ENCODE measurements at places on chromosomes 11 and 22.

- DNase-seq = no peak
Measured at GRCh38 chr11:1835671-1836010, 851 bp downstream of the SYT8 start.

DNA sequence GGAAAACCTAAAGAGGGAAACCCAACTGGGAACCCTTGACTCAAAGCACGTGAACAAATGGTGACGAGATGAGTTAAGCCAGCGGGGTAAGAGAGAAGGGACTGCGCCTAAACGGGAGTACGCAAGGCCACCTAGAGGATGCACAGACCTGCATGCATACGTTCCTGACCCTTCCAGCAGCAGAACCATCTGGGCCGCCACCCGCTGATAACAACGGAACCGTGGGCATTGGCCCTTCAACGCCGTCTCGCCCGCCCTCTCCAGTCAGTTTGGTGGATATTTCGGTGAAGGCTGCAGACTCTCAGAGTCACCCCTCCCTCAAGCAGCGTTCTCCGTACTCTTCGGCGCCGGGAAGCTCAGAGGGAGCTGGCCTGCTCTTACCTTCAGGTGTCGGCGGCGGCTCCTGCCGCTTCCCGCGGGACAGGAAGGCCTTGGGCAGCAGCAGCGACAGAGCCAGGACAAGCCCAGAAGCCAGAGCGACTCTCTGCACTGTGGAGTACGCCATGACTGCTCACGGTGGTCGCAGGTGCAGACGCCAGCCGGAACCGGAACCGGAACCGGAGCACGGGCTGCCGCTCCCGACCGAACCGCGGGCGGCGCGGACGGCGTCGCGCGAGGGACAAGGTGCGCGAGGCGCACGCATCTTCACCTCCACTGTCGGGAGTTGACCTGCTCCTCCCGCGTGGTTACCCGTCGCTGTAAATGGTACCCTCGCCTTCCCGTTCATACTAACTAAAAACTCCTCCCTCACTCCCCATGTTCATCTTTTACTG lies at the start of gene RIC3:
Gene RIC3 (minus strand): TSS at position 541 of the 773 bp plus-strand sequence. CDS start 36 bp downstream, at position 505.
- DNase-seq = peak; percentile 89

DNA sequence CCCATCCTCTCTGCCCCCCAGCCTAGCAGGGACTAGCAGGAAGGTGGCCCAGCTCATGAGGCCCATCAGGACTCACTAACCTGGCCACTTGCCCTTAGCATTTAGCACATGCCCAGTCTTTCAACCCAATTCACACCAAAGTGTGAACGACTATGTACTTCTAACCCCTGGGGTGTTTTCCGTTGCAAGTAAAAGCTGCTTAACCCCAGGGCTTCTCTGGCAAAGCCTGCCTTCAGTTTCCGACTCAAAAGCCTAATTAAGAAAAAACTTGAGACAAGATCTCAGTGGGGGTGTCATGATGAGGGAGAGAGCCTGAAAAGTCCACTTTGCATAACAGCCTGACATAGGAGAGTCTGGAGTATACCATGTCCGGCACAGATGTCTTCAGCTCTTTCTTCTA lies 347.8 kb downstream of the MN1 start:
- no peak for DNase-seq

DNA sequence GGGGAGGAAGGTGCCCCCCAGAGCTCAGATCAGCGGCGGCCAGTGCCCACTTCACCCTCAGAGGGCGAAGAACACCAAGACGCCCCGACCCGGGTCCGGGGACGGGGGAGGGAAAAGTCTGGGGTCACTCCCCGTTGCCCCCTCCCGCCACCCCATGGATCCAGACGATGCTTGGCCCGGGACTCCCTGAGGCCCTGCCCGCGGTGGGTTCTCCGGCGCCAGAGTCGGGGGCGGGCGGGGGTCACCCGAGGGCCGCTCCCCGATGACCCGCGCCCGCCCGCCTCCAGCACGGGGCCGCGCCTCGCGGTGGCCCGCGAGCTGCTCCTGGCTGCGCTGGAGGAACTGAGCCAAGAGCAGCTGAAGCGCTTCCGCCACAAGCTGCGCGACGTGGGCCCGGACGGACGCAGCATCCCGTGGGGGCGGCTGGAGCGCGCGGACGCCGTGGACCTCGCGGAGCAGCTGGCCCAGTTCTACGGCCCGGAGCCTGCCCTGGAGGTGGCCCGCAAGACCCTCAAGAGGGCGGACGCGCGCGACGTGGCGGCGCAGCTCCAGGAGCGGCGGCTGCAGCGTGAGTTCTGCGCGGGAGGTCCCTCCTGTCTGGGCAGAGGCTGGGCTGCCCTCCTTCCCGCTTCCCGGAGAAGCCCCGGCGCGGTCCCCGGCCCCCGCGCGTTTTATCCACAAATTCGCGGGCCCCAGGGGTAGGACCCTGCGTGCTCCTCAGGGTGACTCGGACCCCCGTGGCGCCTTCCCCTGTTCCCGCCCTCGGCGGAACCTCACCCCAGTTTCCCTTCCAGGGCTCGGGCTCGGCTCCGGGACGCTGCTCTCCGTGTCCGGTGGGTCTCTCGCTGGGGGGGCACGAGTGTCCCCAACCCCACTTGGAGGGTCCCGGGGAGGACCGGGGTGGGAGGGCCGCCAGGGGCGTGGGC lies 1.1 kb downstream of the NLRP6 start:
- DNase-seq = no peak

- no peak for DNase-seq
Measured at GRCh38 chr11:31110830-31111229, 258.7 kb downstream of the DCDC1 start.

DNA sequence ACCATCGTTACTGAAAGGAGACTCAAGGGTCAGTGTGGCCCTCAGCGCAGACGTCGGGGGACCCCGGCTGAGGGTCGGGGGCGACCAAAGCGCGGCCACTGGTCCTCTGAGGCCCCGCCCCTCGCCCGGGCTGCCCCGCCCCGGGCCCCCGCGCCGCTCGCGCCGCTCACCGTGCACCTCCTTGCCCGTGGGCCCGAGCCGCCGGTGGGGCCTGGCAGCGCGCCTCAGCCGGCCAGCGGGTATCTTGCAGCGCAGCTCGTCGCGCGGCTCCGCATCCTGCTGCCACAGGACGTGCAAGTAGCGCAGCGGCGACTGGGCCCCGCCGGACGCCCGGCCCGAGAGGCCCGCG lies 419 bp downstream of the ANKRD54 start:
- DNase-seq = no peak

DNA sequence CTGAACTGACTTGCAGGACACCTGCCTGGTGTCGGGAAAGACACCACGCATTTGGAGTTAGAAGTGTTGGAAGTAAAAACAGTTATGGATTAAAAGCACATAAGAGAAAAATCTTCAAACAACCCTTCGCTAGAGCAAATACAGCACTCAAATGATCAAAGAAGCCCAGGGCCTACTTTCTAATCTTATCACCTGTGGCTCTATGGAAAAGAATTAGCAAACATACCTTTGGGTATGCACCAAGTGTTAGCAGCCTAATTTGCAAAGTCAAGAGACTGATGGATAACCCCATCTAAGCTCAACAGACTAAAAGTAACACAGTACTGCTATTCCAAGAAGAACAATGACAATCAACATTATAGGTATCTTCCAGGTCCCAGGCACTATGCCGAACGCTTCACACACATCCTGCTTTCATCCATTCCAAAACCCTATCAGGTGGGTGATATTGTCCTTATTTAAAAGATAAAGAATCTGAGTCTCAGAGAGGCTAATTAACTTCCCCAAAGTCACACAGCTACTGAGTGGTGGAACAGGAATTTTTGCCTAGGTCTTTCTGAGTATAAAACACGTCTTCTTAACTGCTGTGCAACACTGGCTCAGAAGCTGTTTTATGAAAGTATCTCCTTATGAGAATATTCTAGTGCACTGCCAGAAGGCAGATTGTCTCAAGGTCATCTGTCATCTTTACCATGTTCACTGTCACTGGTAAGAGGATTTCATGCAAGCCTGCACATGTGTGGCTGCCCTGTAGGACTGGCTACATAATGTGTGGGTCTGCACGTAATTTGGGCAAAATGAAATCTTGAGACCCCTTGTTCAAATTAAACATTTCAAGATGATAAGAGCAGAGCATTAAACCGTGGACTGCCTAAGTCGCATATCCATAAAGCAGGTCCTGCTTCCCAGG lies 16.4 kb downstream of the SLC1A2 start:
- no peak for DNase-seq

DNA sequence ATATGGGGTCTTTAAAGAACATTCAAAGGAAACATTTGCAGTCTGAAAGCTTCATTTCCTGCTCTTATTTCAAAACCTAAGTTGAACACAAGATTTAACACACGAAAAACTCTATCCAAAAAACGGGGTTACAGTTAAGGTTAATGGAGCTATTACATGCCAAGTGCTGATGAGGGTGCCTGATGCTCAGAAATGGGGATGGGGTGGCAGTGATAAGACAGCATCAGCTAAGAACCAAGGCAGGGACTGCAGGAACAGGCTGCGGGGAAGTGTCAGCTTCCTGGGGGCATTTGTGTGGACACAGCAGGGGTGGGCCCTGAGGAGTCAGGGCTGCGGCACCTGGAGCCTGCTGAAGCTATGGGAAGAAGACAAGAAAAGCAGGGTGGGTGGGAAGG lies 12.2 kb downstream of the DGCR2 start:
- no peak for DNase-seq
